ENCODE measurements at places on chromosomes 5 and 9.

DNA sequence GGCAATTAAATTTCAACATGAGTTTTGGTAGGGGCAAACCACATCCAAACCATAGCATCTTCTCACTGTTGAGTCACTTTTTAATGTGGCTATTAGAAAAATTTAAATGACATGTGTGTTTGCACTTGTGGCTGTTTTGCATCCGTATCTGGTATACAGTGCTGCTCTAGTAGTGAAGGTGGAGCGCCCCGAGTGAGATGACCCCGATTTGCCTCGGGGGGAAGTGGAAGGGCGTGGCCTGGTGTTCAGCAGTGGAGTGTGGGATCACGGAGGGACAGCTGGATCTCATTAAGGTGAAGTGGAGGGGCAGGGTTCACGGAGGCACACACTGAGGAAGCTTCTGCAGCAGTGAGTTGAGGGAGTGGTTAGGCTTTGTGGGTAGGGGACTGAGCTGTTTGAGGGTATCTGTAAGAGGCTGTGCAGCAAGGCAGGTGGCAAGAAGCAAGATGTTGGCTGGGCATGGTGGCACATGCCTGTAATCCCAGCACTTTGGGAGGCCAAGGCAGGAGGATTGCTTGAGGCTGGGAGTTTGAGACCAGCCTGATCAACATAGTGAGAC is 6.2 kb upstream of the GMCL2 start:
- no peak for DNase-seq

DNA sequence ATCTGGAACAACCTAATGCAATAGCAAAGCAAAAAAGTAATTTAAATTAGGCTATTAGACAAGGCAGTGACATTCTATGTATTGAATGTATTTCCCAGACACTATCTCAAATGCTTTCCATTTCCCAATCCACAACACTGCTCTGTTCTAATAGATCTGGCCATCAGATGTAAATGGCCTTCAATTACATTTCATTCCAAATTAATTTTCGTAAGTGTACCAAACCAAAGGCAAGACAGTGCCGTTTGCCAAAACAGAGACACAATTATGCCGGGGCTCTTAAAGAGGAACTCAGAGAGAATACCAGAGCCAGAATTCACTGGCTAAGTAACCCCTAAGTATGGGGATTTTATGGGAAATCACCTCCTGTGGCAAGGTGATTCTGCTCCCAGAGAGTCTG is 63.1 kb downstream of the GNAQ start:
- no peak for DNase-seq

- no peak for DNase-seq
Measured at GRCh38 chr5:158606233-158606632, 493.5 kb downstream of the EBF1 start.

DNA sequence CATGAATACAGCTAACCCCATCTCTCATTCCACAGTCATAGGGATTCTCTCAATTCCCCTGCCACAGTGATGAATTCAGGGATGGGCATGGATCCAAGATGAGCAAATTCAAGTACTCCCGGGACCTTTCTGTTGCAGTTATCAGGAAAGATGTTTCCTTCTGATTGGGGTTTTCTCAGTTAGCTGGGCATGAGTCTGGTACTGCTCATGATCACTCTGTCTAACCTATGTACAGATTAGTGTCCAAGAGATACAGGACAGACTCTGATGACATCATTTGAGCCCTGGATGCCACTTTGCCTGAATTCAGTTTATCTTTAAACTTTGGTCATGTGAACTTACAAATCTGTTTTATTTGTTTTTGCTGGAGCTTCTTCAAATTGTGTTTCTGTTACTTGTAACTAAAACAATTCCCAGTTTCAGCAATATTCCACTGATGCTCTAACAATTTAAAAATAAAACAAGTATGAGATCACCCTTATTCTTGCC is 257.7 kb upstream of the KLF9 start:
- no peak for DNase-seq

- no peak for DNase-seq
Measured at GRCh38 chr5:90174236-90174635, 235.3 kb downstream of the CETN3 start.

- no peak for DNase-seq
Measured at GRCh38 chr9:5500441-5501235, 9.7 kb upstream of the PDCD1LG2 start.

- DNase-seq = no peak
Measured at GRCh38 chr9:76898786-76899185, 7.1 kb downstream of the PRUNE2 start.

DNA sequence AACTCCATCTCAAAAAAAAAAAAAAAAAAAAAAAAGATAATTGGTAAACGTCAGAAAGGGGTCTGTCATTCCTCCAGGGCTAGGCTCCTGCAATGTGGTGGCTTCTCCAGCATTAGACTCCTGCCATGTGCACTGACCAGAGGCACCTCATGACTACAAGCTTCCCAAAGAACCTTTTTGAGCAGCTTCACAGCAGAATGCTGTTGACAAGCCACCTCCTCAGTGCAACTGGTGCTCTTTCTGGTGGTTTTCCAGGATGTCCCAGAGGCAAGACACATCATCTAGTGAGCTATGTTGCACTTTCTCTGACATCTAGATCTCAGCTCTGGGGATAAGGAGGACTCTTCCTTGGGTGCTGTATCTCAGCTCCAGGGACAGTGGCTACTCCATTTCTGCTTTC is 11.6 kb downstream of the RPL37 start:
- no peak for DNase-seq

GRCh38 chr5:136222580-136223235 is 29.7 kb upstream of the SMIM32 start:
- DNase-seq = no peak

- DNase-seq = no peak
Measured at GRCh38 chr5:94613583-94613982, 4.8 kb downstream of the KIAA0825 start.

DNA sequence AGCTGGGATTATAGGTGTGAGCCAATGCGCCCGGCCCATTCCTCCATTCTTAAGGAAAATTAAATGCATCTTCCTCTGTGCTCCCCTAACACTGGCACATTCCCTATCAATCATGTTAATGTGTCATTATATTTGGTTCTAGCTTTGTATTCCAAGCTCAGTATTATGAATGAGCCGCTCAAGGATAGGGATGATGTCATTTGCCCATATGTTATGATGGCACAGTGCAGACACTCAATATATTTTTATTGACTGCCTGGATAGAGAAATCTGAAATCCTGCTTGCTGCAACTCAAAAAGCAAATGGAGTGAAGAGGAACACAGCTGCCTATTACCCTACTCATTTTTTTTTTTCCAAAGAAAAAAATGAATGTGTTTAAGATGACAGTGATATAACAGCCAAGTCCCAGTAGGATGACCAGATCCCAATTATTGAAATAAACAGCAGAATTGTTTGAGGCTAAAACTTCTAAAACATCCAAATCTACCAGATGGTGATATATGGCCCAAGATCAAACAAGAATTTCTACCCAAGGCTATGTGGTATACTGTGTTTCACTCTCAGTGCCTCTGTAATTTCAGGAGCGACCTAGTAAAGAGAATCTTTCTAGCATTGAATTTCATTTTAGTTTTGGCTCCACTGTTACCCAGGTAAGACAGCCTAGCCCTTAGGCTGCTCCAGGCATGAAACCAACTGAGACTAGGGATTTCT is 16.3 kb downstream of the SUSD1 start:
- no peak for DNase-seq

GRCh38 chr5:135206862-135207261 is 172.8 kb upstream of the PITX1 start:
- no peak for DNase-seq

DNA sequence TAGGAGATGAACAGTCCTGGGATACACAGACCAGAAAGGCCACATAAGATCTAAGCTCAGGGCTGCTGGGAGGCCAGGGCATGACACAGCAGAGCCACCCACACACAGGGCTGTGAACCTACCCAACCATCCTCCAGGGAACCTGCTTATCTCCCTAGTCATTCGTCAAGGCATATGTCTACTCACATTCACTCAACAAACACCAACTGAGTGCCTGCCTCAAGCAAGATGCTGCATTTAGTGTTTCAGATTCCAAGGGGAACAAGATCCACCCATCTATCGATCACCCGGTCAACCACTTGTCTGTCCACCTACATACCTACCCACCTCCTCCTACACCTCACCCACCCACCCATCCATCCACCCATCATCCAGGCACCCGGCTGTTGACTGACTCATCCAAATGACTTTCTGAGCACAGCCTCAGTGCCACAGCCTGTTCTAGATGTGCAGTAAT is 1.9 kb downstream of the DPM2 start:
- DNase-seq = no peak

GRCh38 chr9:120914953-120915352 is 11.6 kb downstream of the TRAF1 start:
- no peak for DNase-seq

GRCh38 chr9:134224567-134225093 is 60.3 kb upstream of the RNU6ATAC start:
- peak; percentile 12 for DNase-seq

DNA sequence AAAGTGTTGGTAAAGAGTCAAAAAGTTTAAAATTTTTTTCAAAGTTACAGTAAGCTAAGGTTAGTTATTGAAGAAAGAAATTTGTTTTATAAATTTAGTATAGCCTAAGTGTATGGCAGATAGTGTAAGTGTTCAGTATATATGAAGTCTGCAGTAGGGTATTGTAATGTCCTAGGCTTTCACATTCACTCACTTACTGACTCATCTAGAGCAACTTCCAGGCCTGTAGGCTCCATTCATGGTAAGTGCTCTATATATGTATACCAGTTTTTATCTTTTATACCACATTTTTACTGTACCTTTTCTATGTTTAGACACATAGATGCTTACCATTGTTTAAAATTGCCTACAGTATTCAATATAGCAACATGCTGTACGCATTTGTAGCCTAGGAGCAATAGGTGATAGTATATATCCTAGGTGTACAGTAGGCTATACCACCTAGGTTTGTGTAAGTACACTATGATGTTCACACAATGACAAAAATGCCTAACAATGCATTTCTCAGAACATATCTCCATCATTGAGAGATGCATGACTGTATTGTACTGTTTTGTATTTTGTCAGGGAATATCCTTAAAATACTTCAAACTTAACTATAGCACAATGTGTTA is 38.5 kb downstream of the CYSTM1 start:
- DNase-seq = no peak

- no peak for DNase-seq
Measured at GRCh38 chr5:142363619-142363963, 38.8 kb upstream of the SPRY4 start.

GRCh38 chr9:33044677-33045282 is 19.7 kb downstream of the DNAJA1 start:
- peak; percentile 25 for DNase-seq

DNA sequence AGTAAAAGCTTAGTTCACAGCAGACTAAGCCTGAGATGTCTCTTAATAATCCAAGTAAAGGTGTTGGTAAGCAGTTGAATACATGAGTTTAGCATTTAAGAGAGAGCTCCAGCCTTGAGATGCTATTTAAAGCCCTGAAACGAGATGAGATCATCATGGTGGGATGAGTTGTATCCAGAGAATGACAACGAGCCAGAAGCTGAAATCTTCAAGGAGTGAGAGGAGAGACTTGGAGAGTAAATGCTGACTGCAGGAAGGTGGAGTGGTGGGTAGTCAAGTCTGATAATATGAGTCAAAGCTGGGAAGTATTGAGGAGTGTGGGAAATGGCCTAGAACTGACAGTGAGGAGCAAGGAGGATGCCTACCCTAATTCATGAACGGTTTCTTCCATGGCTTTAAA is 53.7 kb downstream of the PLAC8L1 start:
- no peak for DNase-seq

DNA sequence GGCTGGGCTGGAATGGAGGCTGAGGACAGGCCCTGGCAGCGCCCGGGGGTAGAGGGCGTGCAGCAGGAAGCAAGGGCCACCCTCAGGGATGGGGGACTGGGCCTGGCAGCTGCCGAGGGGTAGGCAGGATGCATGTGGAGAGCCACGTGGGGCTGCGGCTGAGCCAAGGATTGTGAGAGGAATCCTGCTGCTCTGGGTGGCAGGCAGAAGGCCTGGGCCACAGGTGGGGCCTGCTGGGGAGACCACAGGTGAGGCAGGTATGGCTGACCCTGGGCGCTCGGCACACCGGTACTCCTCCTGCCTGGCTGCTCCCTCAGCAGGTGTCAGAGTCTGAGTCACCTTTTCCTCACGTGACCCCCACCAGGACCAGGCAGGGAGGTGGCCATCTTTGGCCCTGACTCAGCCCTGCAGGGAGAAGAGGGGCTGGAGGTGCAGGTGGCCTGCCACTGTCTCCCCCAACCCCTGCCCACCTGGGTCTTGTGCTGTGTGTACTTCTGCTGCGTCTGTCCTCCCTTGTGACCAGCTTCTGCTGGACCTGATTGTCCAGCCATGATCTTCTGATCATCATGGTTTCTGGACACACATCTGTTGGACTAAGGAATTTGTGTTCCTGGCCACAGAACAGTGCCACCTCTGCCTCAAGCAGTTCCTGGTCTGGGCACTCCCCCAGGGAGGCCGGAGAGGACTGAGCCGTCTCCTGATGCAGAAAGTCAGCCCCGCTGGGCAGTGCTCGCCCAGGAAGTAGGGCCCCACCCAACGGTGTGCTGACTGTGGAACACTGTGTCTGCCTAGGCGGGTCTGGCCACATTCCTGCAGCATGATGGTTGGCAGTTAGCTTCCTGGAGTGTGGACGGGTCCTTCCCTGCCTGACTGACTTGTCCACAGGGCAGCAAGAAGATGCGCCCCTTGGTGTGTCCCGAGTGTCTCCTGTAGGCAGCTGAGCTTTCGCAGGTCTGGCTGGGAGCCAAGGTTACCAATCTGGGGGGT is 6.4 kb downstream of the ARRDC1 start:
- DNase-seq = no peak

DNA sequence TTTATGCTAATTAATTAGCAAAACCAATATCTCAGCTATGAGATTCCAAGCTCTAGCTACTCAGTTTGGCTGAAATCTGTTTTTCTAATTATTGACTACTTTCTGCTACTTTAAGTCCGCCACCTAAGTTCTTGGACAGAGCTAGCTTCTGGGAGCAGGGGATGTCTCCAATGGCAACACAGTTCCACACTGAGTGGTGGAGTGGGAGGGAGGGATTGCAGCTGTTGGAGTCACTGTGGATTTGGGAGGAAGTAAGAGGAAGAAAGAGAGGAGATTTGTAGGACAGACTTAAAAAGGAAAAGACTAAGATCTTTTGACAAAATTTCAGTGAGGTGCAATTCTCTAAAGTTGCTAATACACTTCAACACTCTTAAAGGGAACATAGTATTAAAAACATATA is 450.8 kb downstream of the NFIB start:
- no peak for DNase-seq

DNA sequence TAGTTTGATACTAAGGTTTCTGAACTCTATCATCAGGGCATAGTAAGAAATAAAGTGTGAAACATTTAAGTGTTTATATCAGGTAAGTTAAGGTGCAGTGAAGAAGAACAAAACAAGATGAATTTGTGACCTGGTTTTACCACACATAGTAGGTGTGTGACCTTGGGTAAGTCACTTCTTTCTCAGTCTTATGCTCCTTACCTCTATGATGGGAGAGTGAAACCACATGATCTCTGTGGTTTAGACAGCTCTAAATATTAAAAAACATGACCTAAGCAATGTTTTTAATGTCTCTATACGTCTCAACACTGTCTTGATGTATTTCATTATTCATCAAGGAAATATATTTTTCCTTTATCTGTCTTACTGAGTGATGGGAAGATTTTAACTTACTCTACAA is 629.6 kb upstream of the DMAC1 start:
- no peak for DNase-seq

Data from glutamatergic neuron (in vitro differentiated cells).